NCI-H1105 (cell line): ENCODE measurements at places on chromosomes 16 and 17.

- DNase-seq, result peak; percentile 94
Observed at GRCh38 chr17:8226536-8227237, 16.3 kb upstream of the AURKB start.

GRCh38 chr17:8072729-8073461, 14.6 kb downstream of the ALOX12B start:
- peak; percentile 12 for DNase-seq

GRCh38 chr16:31284926-31285325, 25.2 kb downstream of the ITGAM start:
- DNase-seq, result no peak

GRCh38 chr16:83843657-83844056, 35.9 kb downstream of the HSBP1 start:
- no peak for DNase-seq

DNA sequence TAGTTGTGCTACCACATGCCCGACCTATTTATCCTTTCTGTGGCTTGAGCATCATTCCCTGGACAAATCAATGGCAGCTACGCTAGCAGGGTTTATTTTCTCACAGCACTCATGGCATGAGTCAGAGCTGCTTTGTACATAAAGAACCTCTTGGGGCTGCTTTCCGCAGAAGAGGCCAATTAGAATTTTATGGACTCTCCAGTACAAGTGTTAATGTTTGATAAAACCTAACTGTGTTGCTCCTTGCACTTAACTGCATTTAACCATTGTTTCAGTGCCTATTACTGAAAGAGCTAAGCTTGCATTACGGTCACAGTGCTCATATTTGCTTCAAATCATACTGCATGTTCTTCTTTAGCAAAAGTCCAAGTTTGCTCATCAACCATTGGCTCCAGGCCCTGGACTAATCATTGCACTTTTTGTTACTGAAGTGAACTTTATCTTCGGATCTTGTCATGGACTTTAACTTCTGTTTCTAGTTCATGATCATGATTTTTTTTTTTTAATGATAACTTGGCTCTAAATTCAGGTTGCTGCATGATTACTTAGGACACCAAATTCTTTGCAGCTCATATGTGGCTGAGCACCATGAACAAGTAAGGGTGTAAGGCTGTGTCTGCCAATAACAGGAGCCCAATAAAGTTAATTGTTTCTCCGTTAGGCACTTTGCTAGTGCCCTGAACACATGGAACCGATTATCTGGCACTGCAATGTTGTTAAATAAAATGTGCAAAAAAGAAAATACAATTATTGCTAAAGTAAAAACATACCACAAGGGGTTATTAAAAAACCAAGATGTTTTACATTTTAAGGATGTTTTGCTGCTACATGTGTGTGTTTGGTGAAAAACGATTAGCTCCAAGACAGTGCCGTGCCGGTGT, 492.2 kb downstream of the KCNJ2 start:
- DNase-seq, result peak; percentile 78

DNA sequence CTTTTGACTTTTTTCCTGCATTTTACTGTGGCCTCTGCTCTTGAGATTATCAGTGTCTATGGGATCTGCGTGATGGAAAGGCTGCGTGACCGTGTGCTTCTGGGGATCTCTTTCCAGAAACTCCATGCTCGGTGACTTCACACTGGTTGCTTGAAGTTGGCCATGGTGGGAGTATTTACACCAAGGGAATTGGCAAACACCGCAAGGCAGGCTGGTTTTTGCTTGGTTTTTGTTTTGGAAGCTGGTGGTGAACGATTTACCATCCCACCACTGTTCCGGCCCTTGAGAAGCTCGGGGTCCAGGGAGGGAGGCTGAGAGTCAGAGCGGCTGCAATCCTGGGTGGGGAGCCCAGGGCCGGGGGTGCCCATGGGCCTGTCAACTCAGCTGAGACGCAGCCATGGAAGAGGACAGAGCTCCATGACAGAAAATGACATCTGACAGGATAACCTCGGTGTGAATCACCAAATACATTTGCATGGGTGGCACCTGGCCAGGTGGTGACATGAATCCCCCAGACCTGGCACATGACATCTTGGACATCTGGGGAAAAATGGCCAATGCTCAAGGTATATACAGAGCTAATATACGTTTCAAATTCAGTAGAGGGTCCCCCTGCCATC, 11.1 kb downstream of the CRISPLD2 start:
- no peak for DNase-seq

- DNase-seq, result no peak
Observed at GRCh38 chr17:65177901-65178300, 40.7 kb downstream of the RGS9 start.

- no peak for DNase-seq
Observed at GRCh38 chr17:76265624-76266243, 586 bp downstream of the UBALD2 start.

DNA sequence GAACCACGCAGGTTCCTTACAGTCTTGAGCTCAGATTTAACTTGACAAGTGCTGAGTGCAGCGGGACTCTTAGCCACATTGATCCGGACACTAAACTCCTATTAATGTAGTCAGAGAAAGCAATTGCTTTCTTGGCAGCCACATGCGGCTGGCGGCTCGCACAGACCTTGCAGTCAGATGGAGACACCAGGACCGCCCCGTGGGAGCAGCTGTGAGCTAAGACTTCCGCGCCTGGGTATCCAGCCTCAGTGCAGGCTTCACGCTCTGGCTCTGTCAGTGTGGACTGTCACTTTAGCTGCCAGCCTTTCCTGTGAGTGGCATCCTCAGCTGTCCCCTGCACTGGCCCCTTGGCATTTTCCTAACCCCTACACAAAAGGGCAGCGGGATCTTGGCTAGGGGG, 80.9 kb upstream of the NLRP1 start:
- DNase-seq, result no peak
